GM23338 (cell line): ENCODE measurements at places on chromosomes 16 and 17. TPM values are rescaled to one million over a fixed set of nuclear protein-coding genes. Genes with fewer than 3 reads are reported as not detected.

- DNase-seq: peak; percentile 49
These were observed at the start of gene NPTX1 for GRCh38 chr17:80475910-80476876. NPTX1 (minus strand) TSS chr17:80476607; CDS start chr17:80476446, 161 bp downstream.

GRCh38 chr17:77728871-77729270 is 229.6 kb upstream of the TNRC6C start:
- no peak for DNase-seq

The KRT9 gene
- polyA plus RNA-seq: not detected in 2 replicates

DNA sequence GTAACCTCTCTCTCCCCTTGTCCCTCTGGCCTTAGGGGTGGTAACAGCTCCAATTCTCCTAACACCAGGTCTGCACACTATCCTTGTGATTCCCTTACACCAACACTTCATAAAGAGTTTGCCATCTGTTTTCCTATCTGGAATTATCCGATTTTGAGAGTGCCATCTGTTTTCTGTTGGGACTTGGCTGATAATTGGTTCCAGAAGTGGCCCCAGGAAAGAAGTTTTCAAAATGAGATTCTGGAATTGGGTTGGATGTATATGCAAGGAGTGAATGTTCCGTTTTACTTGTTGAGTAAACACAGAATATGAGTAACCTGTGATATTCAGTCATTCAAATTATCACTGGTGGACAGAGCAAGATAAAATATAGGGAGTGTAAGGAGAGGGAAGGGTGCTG is 134.1 kb upstream of the HS3ST3A1 start:
- DNase-seq: no peak

The FSCN2 gene
- 0.13 TPM in 1 of 2 replicates, not detected in the other for polyA plus RNA-seq

- peak; percentile 45 for DNase-seq
These were observed 38.0 kb downstream of the SLC5A11 start for GRCh38 chr16:24883714-24884151.

GRCh38 chr16:8720080-8720966 is 45.9 kb downstream of the ABAT start:
- DNase-seq: peak; percentile 76

GRCh38 chr17:63474174-63474573 is 2.7 kb upstream of the ACE start:
- no peak for DNase-seq

The PDIA2 gene
- polyA plus RNA-seq: 0.39 and 0.52 TPM in 2 replicates

- DNase-seq: no peak
These were observed 55.7 kb downstream of the SCNN1B start for GRCh38 chr16:23357761-23358290.

GRCh38 chr17:14161419-14161818 is 75.2 kb downstream of the CDRT15 start:
- no peak for DNase-seq

GRCh38 chr17:17509601-17510425 is 13.6 kb upstream of the RASD1 start:
- no peak for DNase-seq

DNA sequence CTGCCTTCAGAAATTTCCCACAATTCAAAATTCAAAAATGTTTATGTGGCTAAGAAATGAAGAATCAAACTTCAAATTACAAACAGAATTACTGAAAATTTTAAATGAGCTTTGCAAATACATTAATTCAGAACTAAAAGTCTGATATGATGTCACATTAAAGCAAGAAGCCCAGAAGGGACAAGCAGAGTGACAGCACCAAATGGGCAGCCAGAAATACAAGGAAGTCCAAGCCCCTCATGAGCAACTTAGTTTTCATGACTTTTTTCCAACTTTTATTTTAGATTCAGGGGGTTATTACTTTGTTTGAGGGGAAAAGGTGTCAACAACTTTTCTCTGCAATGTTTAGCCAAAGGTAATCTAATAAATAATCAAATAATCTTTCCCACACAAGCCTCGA is 21.5 kb downstream of the UBE2G1 start:
- no peak for DNase-seq

GRCh38 chr17:43431714-43432523 is 33.1 kb downstream of the ARL4D start:
- DNase-seq: peak; percentile 19

The PEX12 gene
- 1.5 and 2.3 TPM in 2 replicates for polyA plus RNA-seq

DNA sequence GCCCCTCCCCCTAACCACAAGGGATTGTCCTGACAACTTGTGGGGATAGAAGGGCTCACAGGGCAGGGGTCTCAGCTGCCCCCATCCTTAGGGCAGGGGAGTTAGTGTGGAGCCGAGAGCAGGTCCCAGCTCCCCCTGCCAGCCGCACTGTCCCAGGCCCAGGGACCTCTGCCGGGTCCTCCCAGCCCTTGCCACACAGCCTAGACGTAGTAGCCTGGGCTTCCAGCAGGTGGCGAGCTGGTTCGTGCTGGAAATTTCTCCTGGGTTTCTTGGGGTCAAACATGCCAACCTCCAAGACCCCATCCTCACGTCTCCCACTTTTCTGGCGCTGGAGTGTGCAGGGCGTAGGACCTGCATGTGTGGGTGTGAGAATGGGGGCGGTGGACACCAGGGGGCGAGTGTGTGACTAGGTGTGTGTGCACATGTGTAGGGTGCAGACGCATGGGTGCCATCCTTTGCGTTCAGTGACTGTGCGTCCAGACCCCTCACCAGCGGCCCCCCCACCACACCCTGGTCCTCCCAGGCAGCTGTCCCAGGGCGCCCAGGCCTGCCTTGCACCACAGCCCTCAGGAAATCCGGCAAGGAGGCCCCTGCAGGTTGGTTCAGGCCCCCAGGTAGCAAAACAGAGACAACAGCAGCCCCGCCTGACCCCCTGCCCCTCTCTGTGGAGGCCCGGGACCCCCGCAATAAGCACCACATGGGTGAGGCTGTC is 29.5 kb downstream of the SBK1 start:
- DNase-seq: peak; percentile 84

The CEMP1 gene
- 7.5 and 10.1 TPM in 2 replicates for polyA plus RNA-seq

GRCh38 chr16:64345142-64345541 is 776.7 kb downstream of the CDH11 start:
- no peak for DNase-seq

DNA sequence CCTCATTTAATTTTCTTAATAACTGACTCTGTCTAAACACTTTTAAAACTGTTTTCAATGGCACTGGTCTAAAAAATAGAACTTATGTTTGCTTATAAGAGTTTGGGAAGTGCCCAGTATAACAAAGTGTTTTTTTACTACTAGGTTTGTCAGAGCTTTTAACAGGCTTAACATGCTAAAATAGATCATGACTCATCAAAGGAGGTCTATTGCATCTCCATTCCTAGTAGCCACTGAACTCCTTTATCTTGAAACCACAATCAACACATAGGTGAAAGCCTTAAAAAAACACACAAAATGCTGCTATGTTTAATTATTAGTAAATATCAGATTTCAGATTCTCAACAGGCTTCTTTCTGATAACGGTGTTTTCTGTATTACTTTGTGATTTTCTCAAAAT is 196.4 kb upstream of the KIF2B start:
- DNase-seq: no peak

DNA sequence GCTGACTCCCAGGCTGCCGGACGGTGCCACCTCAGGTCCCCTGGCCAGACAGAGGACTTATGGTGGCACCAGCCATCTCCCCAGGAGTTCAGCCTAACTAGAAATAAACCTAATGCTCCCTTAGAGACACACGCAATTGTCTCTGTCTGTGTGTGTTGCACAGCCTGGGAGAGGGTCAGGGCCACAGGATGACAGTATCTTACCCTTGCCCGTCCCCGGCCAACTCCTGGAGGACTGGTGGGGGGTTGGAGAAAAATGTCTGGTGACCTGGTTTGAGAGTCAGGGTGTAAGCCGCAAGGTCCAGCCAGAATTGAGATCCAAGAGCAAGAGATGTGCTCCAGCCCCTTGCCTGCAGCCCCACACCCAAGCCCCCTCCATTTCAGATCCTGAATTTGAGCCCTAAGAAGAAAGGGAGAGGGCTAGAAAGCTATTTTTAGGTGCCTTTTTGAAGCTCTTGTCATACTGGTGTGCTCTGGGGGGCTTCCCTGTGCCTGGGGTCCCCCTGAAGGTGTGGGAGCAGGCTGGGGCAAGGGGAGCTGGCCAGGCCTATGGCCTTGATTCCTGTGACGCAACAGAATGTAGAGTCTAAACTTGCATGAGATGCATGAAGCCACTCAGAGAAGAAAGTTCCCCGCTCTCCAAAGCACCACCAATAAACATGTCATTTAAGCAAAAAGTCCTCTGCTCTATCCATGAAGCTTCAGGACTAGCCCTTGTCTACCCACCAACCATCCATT is 12.9 kb downstream of the ZNF319 start:
- DNase-seq: no peak

The NOS2 gene
- 0.44 and 0.57 TPM in 2 replicates for polyA plus RNA-seq

DNA sequence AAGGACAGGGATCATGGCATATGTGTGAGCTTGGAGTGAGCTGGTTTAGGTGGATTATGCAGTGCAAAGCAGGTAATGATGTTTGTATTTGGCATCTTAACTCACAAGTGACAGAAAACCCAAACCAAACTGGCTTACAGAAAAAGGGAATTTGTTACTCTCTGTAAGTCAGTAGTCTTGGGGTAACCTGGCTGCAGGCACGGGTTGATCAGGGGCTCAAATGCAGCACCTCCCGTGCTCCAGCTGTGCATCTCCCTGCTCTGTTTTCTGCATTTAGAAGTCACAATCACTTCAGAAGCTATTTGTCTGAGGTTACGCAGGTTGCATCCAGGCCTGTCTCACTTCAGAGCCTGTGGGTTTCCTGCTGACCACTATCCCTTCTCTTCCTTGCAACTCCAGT is 354.3 kb downstream of the CPPED1 start:
- DNase-seq: no peak

- DNase-seq: no peak
These were observed 11.7 kb upstream of the CACNA1H start for GRCh38 chr16:1141191-1141590.

DNA sequence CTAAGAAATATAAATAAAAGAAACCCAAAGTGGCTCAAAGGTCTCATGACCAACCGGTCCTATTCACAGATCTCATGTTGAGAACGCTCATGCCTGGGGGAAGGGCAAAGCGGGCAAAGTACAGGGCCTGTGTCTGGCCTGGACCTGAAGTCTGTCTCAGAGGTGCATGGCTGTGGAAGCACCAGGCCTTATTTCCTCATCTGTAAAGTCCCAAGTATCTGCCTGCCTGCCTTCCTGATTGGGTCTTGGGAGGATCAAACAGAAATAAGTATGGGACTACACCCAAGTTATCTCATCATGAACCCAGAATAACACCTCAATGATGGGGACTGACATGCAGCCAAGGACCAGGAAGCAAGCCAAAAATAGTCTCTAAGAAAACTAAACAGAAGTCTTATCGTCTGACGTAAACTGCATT is 14.2 kb downstream of the AXIN2 start:
- no peak for DNase-seq
